ENCODE measurements at places on chromosomes 2 and 18.
A peak's percentile ranks its signal among the peaks of the same experiment; 100 is the strongest.

- DNase-seq, result no peak
Observed at GRCh38 chr18:8224576-8224975, 384.7 kb upstream of the RAB12 start.

GRCh38 chr18:25097569-25098056, 254.4 kb downstream of the ZNF521 start:
- no peak for DNase-seq

GRCh38 chr2:61177727-61178549, 15.9 kb downstream of the C2orf74 start:
- peak; percentile 6 for DNase-seq

DNA sequence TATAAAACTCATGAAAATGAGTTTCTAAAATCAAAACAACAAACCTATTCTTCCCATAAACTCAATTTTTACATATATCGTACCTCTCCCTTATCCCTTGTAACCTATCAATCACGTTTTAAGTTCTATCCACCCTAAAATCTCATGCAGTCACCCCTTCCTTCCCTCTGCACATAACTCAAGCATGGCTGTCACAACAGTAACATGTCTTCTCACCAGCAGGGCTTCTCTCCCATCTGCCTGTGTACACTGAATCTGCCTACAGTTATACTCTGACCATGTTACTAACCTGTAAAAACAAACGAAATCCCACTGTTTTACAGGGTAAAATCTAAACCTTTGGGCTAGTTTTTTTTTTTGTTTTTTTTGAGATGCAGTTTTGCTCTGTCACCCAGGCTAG, 68.2 kb downstream of the MAP4K3 start:
- DNase-seq, result no peak

DNA sequence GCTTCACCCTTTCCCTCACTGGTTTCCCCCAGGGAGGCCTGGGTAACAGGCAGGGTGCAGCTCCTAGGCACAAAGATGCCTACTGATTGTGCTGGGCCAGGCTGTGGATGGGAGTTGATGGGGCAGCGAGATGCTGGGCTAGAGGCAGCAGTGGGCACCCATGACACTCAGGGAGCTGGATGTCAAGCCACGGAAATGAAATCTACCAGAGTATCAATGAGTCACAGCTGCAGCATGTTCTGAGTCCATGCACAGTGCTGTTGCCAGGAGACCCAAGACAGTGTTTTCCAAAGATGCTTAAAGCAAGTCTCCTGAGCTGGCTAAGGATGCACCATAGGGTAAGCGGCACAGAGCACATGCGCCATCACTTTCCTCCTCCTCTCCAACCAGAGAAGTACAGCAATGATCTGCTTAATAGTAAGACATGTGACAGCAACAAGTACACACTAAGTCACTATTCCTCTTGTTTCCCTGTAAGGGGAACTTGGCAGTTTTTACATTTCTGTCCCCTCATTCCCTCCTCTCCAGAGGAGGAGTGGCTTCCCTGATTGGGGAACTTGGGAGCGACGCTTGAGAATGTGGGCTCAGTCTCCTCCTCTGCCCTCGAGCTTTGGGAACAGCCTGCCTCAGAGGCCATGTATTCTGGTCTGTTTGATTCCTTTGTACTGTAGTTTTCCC, 57.2 kb downstream of the CDC42EP3 start:
- DNase-seq, result no peak

All from stimulated activated CD8-positive, alpha-beta memory T cell treated with anti-CD3 and anti-CD28 coated beads, Interleukin-7, amount 100 ng/mL, for 1 hour (primary cell).